ENCODE measurements at places on chromosomes 16 and 17. TPM values are rescaled to one million over a fixed set of nuclear protein-coding genes. Genes with fewer than 3 reads are reported as not detected.

Gene LGALS9C
- total RNA-seq, result not detected

GRCh38 chr17:63675607-63676546 lies 24.0 kb downstream of the LIMD2 start:
- peak; percentile 94 for DNase-seq

- DNase-seq, result peak; percentile 20
These were observed 727 bp upstream of the TENT4B start for GRCh38 chr16:50152351-50152806.

GRCh38 chr17:75783069-75783783 lies 1.4 kb upstream of the UNK start:
- DNase-seq, result no peak

DNA sequence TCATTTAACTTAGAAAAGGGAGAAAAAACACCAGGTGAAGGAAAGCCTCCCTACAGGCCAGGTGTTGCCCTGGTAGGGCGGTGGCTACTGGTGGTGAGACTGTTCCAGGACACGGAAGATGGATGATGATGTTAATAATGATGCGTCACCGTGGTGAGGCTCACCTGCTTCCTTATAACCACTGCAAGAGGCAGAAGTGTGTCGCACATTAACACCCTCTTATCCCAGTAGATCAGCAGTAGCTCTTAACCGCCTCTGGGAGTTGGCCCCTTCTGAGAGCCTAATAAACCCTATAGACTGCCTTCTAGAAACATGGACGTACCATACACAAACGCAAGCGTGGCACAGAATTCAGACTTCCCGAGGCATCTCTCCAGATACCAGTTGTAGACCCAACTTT lies 7.8 kb downstream of the BFAR start:
- DNase-seq, result no peak
